Stimulated activated CD4-positive, alpha-beta T cell treated with anti-CD3 and anti-CD28 coated beads, Interleukin-1b, Interleukin-23, amount 100 ng/mL, for 1 hour (primary cell): ENCODE measurements at places on chromosomes 3 and 15.

DNA sequence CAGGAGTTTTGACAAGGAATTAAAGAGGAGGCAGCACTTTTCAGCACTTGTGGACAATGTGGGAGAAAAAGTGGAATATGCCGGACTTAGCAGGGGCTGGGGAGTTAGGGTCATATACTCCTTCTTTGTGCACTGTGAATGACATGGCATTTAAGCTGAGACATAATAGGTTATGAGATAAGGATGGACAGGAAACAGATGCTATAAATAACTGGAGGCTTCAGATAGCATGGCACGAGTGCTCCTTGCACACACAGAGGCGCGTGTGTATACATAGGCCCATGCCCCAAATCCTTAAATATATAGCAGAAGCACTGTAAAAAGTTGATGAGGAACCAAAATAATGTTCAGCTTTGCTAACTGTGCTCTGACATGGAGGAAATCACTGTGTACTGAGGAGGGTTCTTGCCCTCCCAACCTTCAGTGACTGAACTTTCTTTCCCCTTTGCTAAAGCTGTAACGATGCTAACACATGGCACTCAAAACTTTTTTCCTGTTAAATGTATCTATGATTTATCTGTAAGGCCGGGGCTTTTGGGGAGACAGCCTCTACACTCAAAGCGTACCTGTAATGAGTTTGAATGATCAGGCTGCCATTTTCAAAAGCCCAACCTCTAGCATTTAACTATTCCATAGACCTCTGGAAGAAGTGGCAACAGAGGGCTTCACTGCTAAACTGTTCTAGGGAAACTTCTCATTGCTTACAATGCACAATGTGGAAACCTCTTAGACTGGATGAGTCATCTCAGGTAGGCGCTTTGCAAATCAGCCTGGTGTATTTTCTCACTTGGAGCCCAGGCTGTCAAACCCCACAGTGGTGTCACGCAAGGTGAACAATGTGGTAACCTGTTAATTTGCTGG, 784.6 kb downstream of the NR2F2 start:
- DNase-seq, result no peak

DNA sequence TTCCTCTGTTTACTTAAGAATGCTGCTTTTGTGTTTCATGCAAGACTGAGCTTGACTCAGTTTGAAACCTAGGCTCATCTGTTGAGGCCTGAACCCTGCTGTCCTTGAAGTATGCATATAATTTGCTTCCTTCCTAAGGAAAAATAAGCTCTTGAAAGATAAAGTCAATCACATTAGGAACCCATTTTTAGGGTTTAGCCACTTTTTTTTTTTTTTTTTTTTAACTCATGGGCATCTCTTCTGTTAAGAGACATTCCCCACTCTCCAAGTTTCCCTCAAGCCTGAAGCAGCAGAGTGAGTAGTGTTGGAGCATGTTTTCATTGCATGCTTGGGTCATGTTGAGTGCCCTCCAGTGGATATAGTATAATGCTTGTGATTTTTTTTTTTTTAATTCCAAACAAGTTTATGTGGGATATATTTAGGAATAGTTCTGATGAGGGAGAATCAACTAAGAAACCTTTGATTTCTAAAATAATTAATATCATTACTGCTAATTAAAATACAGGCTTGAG, 3.6 kb downstream of the CTNNB1 start:
- DNase-seq, result no peak

DNA sequence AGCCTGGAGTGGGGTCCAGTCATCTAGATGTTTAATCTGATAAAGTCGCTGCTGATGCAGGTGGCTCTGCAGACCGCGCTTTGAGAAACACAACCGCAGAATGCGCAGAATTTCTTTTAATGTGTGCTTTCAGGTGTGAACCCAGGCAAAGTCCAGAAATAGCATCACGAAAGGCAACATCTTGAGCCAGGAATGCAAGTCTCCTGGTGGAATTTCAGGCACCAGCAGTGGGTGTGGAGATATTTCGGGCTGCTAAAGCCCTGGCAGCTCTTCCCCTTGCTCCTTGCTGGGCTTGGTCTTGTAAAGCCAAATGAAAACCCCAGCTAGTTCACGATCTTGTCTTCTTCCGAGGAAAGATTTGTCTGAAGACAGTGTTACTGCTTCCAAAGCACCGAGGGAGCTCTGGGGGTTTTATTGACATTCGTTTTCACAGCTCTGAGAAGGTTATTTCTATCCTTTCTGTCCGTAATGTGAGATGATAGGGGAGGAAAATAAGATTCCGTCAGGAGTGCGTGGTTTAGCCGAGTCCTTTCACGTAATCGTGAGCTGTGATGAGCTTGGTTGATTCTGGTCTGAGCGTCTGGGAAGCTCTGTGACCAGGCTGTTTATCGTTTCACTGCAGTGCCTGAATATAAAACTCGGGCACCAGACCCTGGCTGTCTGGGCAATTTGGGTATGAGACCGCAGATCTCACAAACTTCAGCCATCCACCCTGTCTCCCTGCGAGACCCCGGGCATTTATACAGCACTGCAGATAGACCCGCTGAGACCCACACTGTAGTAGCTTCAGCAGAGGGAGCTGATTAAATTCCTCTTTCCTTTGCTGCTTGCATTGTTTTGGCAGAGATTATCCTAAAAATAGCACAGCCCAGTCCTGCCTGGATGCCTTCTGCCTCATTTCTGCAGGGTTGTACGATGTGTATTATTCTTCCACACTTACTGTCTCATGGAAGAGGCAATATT, 67.0 kb upstream of the SLC25A26 start:
- DNase-seq, result no peak

- DNase-seq, result no peak
Measured at GRCh38 chr3:43223670-43224364, 62.5 kb upstream of the SNRK start.

- DNase-seq, result no peak
Measured at GRCh38 chr15:31342381-31342780, 15.7 kb downstream of the KLF13 start.
